ENCODE measurements at places on chromosomes 6 and 20.

DNA sequence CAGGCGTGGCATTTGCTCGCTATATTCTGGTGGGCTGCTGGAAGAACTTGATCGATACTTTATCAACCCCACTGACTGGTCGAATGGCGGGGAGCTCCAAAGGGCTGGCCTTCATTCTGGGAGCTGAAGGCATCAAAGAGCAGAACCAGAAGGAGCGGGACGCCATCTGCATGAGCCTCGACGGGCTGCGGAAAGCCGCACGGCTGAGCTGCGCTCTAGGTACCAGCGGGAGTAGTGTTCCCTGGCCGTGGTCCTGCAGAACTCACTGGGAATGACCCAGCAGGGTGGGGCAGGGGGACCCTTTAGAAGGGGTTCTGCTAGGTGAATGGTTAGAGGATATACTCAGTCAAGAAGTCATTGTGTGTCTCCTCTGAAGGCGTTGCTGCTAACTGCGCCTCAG lies 68.4 kb upstream of the PBOV1 start:
- DNase-seq, result no peak

DNA sequence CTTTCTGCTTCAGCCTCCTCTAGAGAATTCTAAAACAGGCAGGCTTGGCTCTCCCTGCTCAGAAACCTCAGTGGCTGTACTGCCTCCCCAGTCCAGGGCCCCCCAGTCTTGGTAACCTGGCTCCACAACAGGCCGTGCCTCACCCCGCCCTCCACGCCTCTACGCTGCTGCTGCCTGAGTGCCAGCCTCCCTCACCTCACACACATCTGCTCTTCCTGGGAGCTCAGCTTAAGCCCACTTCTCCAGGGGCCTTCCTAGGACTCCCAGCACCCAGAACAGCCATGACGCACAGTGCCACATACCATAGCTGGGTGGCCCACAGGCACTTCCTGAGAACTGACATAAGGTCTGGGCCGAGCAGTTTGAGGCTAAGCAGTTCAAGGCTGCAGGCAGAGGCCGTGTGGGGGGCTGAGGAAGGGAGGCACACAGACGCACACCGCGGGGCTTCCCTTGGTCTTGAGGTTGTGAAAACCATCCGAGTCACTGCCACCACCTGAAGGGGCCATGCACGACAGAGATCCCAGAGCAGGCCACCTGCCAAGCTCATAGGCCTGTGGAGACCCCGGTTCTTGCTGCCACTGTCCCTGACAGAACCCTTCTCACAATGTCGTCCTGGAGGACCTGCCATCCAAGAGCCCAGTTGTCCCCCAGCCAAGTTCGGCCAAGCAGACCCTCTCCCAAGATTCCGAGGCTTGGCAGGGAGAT lies 42.6 kb downstream of the DSTN start:
- no peak for DNase-seq

DNA sequence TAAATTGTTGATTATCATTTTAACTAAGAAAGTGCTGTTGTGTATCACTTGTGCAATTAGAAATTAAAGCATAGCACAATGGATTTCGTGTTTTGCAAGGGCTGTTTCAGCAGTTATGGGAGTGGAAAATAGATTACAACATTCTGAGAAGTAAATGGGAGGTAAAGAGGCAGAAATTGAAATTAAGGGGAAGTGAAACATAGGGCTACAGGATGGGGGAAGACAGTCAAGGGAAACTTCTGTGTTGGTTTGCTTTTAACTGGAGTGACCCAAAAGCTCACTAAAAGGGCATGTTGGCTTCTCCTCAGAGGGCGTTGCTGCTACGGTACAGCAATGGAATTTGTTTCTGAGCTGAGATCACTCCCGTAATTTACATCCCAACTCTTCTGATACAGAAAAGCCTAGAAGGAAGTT lies 147.5 kb downstream of the BCAS1 start:
- DNase-seq, result no peak

- no peak for DNase-seq
These were observed 4.9 kb downstream of the TBXT start for GRCh38 chr6:166162599-166163342.

DNA sequence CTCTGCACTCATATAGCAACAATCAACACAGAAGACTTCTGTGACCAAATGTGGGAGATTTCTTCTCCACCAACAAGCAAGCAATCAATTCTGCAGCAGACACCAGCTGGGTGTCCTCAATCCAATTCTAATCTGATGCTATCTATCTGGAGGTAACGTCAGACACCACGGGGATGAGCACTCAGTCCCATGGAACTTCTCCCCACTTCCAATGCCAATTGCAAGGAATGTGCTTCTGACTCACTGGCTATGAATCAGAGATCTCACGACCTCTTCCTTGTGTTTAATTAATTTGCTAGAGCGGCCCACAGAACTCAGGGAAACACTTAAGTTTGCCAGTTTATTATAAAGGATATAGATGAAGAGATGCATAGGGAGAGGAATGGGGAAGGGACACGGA lies 103.5 kb upstream of the SIRPG start:
- DNase-seq, result no peak

All from NCI-H69 (cell line).